ENCODE measurements at places on chromosomes 2 and 18.

- no peak for DNase-seq
Measured at GRCh38 chr2:197298609-197299008, 12.0 kb downstream of the ANKRD44 start.

DNA sequence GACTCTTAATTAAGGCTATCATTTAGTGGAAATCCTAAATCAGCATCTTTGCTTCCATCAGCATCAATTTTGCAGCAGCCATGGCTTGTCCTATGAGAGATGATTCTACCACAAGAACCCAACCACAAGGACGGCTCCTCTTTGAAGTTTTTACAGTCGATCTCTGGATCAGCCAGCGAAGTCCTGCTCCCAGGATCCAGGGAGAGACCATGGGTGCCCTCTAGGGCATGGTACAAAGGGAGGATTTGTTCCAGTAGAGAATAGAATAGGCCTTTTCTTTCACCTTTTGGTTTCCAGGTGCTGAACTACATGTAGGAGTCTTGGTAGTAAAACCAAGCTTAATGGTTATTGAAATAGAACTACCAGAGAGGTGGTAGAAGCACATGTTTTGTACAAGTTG, 52.7 kb downstream of the TMEM200C start:
- DNase-seq, result no peak

- DNase-seq, result no peak
Measured at GRCh38 chr2:105406221-105406620, 7.4 kb upstream of the FHL2 start.

GRCh38 chr2:190129421-190130199, 67.1 kb upstream of the MSTN start:
- no peak for DNase-seq

- no peak for DNase-seq
Measured at GRCh38 chr2:102357937-102358336, 2.3 kb downstream of the IL18R1 start.

DNA sequence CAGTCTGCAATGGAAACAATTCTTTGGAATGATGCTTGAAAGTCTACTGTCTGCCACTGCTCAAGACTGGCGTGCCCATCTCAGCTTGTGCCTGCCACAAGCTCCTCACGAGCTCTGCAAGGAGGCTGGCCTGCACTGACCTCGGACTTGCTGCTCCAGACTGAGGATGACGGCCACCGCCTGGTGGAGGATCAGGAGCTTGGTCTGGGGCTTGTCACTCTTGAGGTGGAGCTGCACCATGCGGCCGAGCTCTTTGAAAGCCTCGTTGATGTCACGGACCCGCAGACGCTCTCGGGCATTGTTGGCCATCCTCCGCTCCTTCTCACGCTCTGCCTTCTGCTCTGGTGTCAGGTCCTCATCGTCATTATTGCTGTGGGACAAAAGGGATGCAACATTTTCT, 269.4 kb upstream of the CCDC68 start:
- no peak for DNase-seq
